ENCODE measurements at places on chromosomes 12 and 14.

DNA sequence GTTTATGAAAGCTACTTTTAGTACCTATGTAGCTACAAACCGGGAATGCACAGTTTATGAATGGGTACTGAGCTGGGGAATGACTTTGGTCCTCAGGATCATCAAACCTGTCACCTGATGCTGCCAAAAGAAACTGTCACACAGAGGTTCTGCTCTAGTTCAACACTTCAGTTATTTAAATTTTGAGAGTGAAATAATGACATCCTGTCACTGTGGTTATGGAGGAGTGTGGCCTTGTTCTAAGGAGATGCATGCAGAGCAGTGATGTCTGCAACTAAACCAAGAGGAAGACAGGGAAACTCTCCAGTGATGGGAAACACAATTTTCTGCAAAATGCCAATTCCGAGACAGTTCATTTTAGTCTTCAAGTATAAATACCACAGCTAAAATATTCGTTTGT is 4.8 kb upstream of the AEBP2 start:
- no peak for DNase-seq

DNA sequence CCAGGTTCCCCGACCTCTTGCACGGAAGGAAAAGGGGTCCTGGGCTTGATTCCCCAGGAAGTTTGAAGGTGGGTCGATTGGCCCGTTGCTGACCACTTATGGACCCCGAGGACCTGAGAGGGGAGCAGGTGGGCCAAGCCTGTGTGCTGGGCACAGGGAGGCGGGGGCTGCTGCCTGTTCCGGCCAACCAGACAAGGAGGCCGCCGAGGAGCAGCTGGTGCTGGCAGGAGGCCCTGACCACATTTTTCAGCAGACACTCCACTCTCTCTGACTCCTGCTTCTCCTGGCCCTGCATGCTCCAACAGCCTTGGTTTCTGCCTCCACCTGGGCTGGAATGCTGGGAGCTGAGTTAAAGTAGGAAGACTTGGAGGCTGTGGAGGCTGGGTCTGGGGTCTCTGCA is 42.8 kb downstream of the NOS1 start:
- DNase-seq = no peak

DNA sequence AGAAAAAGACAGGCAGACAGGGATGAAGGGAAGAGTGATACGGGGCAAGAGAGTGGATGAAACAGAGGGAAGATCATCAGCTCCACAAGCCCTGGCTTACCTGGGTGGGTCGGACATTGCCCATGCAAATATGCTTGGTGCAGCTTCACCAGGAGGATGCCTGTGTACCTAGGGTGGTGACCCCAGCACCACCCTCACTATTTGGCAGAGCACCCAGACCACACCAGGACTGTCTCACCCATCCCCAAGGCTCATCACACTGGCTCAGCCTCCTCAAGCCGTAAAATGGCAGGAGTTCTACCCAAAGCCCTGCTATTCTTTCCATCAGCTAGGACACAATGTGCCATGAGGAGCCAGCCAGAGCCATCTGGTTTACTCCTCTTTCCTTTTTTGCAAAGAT is 3.0 kb downstream of the GALNT8 start:
- no peak for DNase-seq

DNA sequence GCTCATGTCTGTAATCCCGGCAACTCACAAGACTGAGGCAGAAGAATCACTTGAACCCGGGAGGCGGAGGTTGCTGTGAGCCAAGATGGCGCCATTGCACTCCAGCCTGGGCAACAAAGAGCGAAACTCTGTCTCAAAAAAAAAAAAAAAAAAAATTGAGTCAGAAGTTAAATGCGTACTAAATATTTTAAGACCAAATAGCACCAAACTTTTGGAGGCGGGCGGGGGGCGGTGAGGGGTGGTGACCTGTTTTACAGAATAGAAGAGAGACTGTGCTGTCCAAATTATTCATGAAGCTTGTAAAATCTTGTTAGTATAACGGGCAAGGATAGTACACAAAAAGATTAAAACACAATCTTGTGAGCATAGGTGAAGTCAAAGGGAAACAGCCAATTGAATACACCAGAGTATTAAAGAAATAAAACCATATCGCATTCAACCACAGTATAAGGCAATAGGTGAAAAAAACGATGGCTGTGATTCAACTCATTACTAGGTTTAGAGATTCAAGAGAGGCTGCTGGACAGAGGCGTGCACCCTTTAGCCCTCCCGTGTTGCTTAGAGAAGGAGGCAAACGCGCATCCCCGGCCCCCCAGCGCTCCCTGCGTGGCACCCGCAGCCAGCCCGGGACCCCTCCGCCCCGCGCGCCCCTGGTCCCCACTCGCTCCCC is 571 bp downstream of the ZNF891 start:
- no peak for DNase-seq
